ENCODE measurements at places on chromosomes 1 and 21.

- no peak for DNase-seq
Measured at GRCh38 chr21:44405948-44406872, 49.1 kb upstream of the LRRC3 start.

DNA sequence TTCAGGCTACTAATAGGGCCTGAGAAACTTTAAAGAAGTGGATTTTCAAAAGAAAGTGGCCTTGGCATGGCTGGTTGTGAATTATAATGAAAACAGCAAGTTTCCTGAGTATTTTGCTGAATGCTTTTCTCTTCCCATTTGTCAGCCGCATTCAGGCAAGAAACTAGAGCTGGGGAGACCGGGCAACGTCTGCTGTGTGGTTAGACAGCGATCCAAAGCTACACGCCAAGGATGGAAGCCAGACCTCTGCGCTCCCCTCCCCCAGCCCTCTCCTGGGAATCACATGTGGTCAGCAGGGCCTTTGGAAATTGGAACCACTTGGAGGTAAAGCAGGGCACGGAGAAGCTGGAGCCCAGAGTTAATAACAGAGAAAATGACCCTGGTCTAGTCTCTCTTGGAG, 114.1 kb upstream of the CD34 start:
- DNase-seq = no peak

- no peak for DNase-seq
Measured at GRCh38 chr1:181061891-181062835, 26.3 kb upstream of the IER5 start.

DNA sequence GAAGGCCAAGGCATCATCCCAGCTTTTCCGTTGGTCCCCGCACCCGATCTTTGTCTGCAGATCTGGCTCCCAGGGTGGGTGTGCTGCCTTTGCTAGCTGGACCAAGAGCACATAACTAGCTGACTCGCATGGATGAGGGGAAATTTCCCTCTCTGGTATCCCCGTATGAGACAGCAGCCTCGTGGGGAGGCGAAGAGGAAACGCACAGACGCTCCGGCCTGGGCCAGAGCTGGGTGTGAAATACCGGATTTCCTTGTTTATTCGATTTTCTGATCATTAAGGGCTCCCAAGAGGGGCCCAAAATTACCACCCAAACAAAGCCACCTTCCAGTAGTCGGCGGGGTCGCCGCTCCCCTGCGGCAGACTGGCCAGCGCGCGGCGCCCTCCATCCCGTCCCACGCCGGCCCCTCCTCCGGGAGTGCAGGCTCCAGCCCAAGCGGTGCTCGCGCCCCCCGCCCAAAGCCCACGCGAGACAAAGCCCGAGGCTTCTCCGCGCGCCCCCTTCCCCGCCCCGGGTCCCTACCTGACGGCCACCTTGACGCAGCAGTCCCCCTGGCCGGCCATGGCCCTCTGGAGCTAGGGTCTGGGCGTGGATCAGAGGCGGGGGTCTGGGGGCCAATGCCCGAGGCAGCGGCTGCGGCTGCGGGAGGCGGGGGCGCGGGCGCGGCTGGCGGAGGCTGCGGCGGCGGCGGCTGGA, 546 bp downstream of the KIF21B start:
- DNase-seq = peak; percentile 40

DNA sequence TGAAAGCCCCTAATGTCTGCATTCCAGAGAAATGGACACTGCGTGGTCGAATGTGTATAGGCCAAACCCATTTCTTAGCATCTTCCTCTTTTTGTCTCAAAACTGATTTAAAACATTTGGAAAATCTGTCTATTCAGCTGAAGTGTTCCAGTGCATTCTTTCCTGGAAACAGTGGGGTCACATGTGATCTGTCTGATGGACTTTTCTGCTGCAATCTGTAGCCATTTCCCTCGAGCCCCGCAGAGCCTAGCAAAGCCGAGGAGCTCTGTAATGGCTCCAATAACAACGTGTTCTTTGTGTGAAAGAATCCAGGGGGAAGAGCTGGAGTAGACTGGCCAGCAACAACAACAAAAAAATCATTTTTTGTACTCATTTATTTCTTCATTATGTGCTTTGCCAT, 329.3 kb downstream of the BARHL2 start:
- no peak for DNase-seq

GRCh38 chr1:235613602-235614001, 36.0 kb downstream of the GNG4 start:
- no peak for DNase-seq

GRCh38 chr1:47388891-47389238, 27.2 kb upstream of the FOXE3 start:
- peak; percentile 74 for DNase-seq

- no peak for DNase-seq
Measured at GRCh38 chr21:30962013-30962412, 76.3 kb downstream of the KRTAP19-8 start.

- no peak for DNase-seq
Measured at GRCh38 chr21:38129711-38130110, 127.1 kb upstream of the KCNJ15 start.

DNA sequence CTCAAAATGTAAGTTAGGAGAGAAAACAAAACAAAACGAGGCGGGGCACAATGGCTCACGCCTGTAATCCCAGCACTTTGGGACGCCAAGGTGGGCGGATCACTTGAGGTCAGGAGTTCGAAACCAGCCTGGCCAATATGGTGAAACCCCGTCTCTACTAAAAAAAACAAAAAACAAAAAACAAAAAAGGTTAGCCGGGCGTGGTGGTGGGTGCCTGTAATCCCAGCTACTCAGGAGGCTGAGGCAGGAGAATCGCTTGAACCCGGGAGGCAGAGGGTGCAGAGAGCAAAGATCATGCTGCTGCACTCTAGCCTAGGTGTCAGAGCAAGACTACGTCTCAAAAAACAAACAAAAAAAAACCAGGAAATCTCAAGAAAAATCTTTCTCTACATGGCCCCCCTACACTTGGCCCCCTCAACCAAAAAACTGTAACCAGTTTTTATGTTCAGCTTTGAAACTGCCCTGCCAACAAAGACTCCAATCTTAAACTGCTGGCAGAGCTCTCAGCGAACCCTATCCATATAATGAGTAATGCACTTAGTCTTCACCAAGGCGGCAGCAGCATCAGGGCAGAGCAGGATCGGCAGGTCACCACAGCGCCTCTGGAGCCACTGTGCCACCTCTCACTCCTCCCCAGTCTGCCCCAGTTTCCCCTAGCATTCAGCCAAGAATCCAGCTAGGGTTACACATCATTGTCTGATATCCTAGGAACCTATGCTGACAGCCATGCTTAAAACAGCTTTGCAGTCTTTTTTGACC, 71.7 kb downstream of the JAK1 start:
- no peak for DNase-seq

- DNase-seq = peak; percentile 92
Measured at GRCh38 chr1:183218971-183219615, 33.0 kb downstream of the LAMC2 start.

DNA sequence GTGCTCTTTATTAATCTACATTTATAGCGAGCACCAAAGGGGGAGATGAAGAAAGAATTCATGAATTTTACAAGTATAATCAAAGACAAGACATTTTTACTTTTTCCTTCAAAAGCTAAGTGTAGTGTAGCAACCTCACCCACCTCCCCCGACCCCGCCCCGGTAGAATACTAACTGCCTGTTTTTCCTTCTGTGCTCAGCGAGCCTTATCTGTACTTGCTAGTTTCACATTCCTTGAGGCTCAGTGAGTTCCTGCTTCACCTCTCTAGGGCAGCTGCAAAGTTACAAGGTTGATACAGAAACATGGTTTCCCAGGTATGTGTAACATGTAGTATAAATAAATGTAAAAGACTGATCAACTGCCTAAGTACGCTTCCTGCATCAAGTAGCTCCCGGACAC, 86.5 kb downstream of the LIPI start:
- DNase-seq = no peak

- peak; percentile 38 for DNase-seq
Measured at GRCh38 chr1:201126832-201127754, at the start of gene ASCL5. TSS of gene ASCL5 (minus strand) at chr1:201127184. CDS start at chr1:201115372, 11,812 bp downstream.

DNA sequence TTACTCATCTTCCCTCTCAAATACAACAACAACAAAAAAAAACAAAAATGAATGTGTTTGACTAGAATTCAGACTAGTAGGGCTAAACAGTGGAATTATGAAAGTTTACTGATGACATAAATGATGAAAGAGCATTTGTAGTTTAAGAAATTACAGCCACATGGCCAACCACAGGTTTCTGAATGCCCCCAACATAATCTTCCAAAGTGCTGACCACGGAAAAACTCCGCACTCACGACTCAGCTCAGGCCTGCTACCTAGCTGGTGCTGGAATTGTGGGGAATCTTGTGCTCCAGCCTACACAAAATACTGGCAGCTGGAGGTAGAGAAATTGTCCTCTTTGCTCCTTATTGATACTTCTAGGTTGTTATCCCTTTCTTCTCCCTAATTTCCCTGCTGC, 23.6 kb upstream of the TBX15 start:
- DNase-seq = no peak

GRCh38 chr1:16189921-16190621, 22.4 kb downstream of the ARHGEF19 start:
- no peak for DNase-seq

DNA sequence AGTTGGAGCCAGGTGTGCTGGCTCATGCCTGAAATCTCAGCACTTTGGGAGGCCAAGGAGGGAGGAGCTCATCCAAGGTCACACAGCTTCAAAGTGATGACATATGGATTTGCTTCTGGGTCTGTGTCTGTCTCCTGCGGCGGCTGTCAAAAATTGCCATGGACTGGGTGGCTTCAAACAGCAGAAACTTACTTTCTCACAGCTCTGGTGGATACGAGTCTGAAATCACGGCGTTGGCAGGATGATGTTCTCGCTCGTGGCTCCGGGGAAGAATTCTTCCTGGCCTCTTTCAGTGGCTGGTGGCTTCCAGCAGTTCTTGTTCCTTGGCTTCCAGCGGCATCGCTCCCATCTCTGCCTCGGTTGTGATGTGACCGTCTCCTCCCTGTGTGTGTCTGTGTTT, 314.8 kb upstream of the C1orf174 start:
- no peak for DNase-seq

GRCh38 chr1:53315456-53316423, 12.1 kb downstream of the LRP8 start:
- DNase-seq = peak; percentile 58

DNA sequence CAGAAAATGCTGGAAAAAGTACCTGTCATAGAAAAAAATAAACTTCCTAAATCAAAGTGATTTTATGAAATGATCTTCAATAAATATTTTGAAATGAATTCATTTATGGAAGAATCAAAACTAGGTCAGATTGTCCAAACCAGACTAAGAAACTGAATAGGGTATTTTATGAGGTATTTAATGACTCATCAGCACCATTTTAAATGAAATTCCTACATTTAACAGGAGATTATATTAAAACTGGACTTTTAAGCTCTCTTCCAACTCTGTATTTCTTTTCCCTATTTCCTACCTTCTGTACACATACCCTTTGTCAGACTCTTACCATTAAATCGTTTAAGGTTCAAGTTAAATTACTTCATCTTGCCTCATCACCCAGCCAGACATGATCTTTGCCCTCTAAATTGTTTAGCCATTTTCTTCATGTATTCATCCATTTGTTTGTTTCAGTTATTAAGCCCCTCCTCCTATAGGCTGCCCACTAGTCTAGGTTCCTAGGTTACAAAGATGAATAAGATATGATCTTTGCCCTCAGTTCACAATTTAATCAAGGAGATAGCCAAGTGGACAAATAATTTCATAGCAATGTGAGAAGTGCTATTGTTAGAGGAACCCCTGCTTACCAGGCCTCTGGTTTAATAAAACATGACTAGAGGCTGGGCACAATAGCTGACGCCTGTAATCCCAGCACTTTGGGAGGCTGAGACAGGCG, 25.0 kb downstream of the TATDN3 start:
- DNase-seq = no peak

GRCh38 chr1:167077128-167077867, 12.9 kb downstream of the GPA33 start:
- no peak for DNase-seq

GRCh38 chr1:46406881-46407608, 12.9 kb downstream of the FAAH start:
- peak; percentile 30 for DNase-seq

- no peak for DNase-seq
Measured at GRCh38 chr1:74613894-74614293, 59.7 kb downstream of the ERICH3 start.

- DNase-seq = peak; percentile 61
Measured at GRCh38 chr1:60281360-60281932, 207.9 kb upstream of the C1orf87 start.

- peak; percentile 54 for DNase-seq
Measured at GRCh38 chr1:205582471-205583291, 49.1 kb downstream of the ELK4 start.

- DNase-seq = no peak
Measured at GRCh38 chr1:66296951-66297350, 237.0 kb upstream of the SGIP1 start.

DNA sequence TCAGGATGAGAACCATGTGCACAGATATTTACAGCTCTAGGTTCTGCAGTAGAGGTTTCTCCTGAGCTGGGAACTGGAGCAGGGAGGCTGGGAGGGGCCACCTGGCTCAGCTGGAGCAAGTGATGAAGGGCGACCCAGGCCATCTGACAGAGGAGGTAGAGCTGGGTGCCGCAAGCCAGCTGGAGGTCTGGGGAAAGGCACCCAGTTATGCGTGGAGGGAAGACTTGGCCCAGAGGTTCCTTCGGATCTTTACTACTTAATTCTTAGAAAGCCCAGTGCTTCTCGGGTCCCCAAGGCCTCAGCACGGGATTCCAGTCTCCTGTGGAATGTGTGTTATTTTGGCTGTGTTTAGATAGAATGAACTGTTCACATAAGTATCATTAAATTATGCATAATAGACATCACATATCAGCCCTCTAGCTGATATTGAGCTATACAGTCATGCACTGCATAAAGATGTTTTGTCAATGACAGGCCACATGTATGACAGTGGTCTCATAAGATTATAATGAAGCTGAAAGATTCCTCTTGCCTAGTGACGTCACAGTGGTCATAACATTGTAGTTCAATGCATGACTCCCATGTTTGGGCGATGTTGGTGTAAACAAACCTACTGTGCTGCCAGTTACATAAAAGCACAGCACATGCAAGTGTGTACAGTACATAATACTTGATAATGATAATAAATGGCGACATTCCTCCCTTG, 245.1 kb downstream of the RHOU start:
- no peak for DNase-seq

DNA sequence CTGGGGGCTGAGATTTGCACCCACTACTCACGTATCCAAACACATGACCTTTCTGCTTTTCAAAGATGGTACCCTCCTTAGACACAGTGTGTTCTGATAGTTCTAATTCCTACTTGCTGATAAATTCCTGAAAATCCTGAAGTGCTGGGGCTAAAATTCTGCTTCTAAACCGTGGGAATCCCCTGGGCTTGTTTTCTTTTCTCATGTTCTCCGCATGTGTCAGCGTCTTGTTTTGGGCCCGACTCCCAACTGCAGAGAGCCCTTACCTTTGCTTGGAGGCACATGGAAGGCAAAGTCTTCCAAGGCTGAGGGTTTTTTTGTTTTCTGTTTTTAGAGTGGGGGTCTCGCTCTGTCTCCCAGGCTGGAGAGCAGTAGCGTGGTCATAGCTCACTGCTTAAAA, 27.2 kb downstream of the PSMG1 start:
- no peak for DNase-seq

GRCh38 chr1:227191607-227192006, 126.7 kb downstream of the CDC42BPA start:
- DNase-seq = no peak

GRCh38 chr21:37916310-37917051, at the start of gene KCNJ6:
TSS of gene KCNJ6 (minus strand) at chr21:37916457. CDS start at chr21:37840682, 75,775 bp downstream.
- peak; percentile 79 for DNase-seq

- DNase-seq = no peak
Measured at GRCh38 chr1:37482004-37482785, 7.8 kb downstream of the ZC3H12A start.
